ENCODE measurements at places on chromosomes 4 and X.
A peak's percentile ranks its signal among the peaks of the same experiment; 100 is the strongest.

DNA sequence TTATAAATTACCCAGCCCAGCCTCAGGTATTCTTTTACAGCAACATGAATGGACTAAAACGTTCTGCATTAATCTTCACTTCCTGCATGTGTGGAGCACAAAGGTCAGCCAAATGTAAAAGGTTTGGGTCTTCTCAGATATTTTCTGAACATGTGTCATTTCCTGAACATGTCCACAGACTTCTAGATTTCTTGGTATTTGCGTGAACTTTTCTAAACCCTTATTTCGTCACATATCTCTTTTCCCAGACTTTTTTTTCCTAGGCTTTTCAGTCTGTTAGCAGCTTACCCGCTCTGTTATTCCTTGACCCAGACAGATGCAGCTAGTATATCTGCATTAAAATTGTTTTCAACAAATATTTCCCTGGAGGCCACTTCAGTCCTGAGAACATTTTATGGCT, 57.3 kb upstream of the USP51 start:
- no peak for DNase-seq

- DNase-seq, result peak; percentile 53
These were observed 19.9 kb upstream of the ENPP6 start for GRCh38 chr4:184237612-184238011.

DNA sequence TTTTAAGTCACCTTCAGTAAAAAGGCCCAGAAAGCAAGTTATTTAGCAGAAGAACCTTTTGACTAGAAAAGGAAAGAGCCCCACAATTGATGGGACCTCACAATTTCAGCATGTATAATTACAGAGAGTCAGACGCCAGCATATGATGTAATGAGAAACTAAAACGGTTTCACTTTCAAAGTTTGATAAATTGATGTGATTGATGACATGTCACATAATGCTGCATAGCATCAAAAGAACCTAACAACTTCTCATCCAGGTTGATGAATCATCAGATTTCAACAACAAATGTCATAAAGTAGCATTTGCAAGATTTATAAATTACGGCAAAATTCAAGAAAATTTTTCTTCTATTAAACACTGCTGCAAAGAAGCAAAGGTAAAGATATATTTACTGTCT, 3.9 kb upstream of the GAR1 start:
- no peak for DNase-seq

DNA sequence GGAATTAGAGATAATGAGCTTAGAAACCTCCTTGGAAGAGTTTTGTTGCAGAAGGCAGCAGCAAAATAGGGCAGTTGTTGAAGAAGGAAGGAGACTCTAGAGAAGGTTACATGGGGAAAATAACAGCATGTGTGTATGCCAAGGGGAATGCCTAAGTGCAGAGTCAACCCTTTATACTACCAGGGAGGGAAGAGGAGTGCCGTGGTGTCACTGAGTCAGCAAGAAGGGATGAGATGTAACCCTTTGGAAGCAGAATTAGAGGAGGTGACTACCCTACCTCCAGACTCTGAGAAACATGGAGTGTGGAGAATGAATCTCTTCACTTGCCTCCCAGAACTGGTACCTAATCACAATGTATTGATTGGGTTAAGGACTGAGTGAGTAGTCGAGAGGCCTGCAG, 6.7 kb upstream of the GABRE start:
- DNase-seq, result no peak

GRCh38 chr4:53716011-53716410, 124.7 kb upstream of the LNX1 start:
- DNase-seq, result no peak

GRCh38 chr4:146059151-146059550, 116.4 kb upstream of the LSM6 start:
- no peak for DNase-seq

DNA sequence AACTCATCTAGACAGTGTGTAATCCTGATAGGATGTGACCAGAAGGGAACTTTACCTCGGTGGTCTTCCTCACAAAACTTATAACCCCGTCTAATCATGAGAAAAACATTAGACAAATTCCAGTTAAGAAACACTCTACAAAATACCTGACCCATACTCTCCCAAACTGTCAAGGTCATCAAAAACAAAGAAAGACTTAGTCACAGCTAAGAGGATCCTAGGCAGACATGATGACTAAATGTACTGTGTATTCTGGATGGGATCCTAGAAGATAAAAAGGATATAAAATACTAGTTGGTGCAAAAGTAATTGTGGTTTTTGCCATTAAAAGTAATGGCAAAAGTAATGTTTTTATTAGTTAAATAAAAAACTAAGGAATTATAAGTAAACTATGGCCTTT, 81.6 kb downstream of the DTHD1 start:
- no peak for DNase-seq

DNA sequence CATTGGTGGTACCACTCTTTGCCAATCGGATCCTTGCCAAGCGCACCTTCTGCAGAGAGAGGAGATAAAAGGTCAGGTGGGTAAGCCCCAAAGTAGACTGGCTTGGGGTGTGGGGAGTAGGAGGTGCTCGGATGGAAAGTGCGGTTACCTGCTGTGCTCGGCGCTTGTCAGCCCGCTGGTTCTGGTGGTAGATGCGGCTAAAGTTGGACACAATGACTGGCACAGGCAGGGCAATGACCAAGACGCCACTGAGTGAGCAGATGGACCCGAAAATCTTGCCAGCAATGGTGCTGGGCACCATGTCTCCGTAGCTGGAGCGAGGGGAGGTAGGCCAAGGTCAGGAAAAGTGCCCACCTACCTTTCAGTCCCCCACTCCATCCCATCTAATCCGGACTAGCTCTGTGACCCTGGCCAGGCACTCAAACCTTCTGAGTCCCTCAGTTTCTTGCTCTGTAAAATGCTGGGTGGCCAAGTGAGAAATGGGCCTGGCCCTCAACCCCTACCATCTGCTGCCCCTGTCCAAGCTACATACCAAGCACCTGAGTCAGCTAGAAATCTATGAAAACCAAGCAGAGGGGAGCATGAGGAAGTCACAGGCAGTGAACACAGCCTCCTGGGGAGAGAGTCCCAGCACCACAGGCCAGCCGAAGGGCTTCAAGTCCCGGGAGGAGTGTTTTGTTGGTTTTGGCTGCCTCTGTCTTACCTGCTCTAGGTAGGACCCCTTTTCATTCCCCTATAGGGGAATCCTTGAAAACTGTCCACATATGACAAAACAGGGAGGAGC, 4.7 kb downstream of the KCND1 start:
- DNase-seq, result no peak

GRCh38 chr4:142081025-142081424, 444.6 kb downstream of the IL15 start:
- no peak for DNase-seq

- DNase-seq, result no peak
These were observed 23.7 kb upstream of the TLR7 start for GRCh38 chrX:12843061-12843667.

- no peak for DNase-seq
These were observed 3.4 kb downstream of the CTBP1 start for GRCh38 chr4:1245481-1246051.

- DNase-seq, result no peak
These were observed 17.0 kb downstream of the HELT start for GRCh38 chr4:185035284-185035683.

- DNase-seq, result no peak
These were observed 616.8 kb downstream of the BCOR start for GRCh38 chrX:39480963-39481362.

GRCh38 chrX:136496186-136496763, 1.1 kb upstream of the HTATSF1 start:
- no peak for DNase-seq

- no peak for DNase-seq
These were observed 6.0 kb upstream of the NAF1 start for GRCh38 chr4:163172647-163173046.

- no peak for DNase-seq
These were observed 19.9 kb downstream of the RPS6KA6 start for GRCh38 chrX:84168095-84168494.

DNA sequence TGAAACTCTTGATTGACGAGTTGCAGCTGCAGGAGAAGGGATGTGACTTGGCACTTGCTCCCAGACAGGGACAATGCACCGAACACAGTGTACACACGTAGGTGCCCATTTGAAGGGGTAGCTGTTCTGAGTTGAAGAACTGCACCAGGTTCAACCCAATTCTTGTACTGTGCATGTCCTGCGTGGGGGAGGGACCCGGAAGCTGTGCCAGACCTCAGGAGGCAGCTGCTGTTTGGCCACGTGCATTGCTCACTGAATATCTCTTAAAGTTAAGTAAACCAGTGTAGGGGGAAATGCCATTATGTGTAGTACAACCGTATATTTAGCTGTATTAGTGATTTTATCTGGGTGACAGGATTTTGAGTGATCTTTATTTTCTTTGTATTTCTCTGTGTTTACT, 12.0 kb upstream of the RBBP7 start:
- no peak for DNase-seq

DNA sequence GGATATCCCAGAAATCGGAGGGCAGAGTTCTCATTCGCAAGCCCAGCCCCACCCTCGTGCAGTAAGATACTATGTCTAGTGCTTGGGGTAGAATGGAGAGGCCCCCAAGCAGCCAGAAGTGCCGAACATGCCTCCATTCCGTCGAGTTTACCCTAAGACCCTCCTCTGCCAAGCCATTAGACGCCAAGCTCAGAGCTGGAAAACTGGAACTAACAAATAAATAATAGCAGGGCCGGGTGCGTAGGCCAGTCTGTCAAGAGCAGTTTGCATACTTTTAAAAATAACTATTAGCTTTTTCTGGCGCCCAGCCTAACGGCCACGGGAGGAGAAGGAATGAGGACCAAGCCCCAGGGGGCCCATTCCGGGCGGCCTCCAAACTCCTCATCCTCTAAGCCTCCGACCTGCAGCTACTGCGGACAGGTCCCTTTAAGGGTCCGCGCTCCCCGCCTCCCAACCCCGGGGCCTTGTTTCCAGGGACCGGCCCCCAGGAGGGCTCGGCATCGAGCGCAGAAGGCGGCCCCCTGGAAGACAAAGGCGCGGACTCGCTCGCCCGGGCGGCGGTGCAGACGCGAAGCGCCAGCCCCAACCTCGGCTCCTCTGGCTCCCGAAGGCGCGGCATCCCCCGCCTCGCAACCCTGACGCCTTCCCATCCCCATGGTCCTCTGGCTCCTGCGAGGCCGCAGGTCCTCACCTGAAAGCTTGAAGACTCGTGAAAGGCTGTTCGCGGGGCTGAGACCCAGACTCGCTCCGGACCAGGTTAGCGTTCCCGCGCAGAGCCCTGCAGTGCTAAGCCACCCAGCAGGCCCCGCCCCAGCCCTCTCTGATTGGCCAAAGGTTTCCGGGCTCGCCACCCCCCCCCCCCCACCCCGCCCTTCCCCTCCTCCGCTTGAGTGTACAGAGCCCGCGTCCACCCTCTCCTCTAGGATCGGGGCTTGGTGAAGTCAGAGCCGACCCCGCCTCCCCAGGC, at the start of gene TMSB15A:
Gene TMSB15A, minus strand, starts transcription at position 765 of the 967 bp plus-strand sequence.
- peak; percentile 64 for DNase-seq

DNA sequence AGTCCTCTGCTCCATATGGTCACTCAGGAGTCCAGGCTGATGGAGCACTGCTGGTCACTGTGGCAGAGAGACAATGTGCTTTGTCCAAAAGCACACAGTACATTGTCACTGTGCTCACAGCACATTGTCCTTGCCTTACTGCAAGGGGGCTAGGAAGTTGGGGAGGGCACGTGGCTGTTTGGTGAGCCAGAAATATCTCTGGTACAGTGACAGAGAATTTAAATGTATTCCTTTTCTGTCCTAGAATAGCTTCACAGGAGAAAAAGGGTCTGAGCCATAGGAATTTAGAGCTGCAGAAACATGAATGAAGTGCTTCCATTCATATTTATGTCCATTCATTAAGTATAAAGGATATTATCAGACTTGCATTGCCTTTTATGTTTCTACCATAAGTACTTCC, 110.8 kb upstream of the TRIM2 start:
- no peak for DNase-seq

DNA sequence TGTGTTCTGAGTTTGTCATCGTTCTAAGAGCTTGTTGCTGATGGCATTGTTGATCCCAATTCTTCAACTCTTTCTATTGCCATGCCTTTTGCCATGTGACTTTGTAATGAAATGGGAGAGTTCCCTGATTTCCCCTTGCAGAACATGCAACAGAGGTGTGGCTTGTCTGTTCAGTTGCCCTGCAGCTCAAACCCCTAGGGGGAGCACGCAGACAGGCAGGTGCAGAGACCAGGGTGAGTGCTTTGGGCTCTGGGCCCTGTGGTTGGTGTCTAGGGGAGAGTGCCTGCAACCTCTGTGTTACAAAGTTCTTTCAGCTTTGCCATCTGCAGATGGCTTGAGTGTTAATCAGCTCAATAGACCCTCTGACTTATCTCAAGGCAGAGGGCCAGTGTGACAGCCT, 332.7 kb downstream of the MID1IP1 start:
- DNase-seq, result peak; percentile 6

- no peak for DNase-seq
These were observed 3.3 kb downstream of the IL13RA1 start for GRCh38 chrX:118730500-118731247.

- no peak for DNase-seq
These were observed 24.6 kb downstream of the NYX start for GRCh38 chrX:41471786-41472185.

DNA sequence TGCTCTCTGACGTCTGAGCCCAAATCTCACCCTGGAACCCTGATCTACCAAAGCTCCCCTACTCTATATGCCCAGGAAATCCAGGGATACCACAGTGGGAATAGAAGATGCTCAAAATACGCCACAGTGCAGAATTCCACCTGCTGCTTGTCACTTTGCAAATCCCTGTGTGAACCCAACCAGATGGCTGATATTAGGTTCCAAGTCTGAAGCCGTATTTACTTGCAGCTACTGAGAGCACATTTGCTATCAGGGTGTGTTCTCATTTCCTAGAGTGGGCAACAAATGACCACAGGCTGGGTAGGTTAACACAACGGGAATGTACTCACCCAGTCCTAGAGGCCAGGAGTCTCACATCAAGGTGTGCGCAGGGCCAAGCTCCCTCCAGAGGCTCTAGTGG, 126.8 kb downstream of the MXRA5 start:
- DNase-seq, result no peak

- DNase-seq, result no peak
These were observed 88.4 kb downstream of the ZXDA start for GRCh38 chrX:57821703-57822387.

DNA sequence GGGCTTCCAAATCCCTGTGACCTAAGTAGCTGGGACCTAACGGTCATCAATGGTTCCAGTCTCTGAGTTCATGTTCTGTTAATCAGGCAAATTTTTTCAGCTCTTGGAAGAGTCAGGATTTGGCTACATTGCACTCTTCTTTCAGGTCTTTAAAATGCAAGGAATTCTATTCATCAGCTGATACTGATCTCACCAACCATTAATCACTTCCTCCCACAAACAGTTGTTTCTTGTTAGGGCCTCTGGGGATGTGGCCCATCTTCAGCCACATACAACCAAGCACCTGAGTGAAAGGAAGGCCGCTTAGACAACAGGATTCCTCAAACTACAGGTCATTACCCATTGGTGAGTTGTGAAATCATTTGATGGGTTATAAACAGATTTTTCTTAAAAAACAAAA, 71.7 kb downstream of the FANCB start:
- no peak for DNase-seq

DNA sequence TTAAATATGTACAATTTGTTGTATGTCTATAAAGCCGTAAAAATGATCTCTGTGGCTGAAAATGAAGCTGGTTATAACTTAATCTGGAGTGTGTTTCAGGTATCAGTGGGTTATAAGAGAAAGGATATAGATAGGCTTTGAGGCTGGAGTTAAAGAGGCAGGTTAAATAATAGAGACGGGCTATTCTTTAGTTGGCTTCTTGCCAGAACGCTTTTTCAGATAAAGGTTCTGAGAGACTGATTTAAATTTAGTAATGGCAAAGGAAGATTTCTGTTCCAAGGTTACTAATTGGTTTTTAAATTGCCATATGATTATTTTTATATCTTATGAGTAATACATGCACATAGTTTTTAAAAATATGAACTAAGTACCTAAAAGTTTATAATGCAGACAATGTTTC, 117.4 kb downstream of the AWAT2 start:
- DNase-seq, result no peak

- no peak for DNase-seq
These were observed 137.2 kb downstream of the SH3KBP1 start for GRCh38 chrX:19750028-19750782.

Measured in activated naive CD4-positive, alpha-beta T cell treated with Interleukin-2 at 50 U/mL for 16 hours (primary cell).